ENCODE measurements at places on chromosomes 7 and 10.

GRCh38 chr10:104559935-104560334 is 81.2 kb upstream of the SORCS3 start:
- no peak for DNase-seq

DNA sequence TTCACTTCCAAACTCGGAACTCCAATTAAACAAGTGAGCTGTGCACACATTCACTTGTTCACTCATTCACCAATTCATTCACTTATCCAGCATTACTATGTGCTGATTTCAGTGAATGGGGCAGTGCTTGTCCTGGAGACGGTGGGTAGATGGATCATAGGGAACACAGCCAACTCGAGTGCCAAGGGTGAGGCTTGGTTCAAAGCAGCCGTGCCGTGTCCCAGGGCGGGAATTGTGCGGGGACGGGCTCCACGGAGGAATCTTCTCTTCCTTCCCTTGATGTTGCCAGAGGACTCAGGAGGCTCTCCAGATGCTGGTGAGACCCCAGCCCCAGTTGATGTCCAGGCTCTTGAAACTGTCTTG is 2.9 kb downstream of the SH2D4B start:
- DNase-seq: no peak

GRCh38 chr7:105216786-105217185 is 171.9 kb downstream of the SRPK2 start:
- DNase-seq: no peak

GRCh38 chr7:19139706-19140327 is 5.4 kb downstream of the FERD3L start:
- no peak for DNase-seq

DNA sequence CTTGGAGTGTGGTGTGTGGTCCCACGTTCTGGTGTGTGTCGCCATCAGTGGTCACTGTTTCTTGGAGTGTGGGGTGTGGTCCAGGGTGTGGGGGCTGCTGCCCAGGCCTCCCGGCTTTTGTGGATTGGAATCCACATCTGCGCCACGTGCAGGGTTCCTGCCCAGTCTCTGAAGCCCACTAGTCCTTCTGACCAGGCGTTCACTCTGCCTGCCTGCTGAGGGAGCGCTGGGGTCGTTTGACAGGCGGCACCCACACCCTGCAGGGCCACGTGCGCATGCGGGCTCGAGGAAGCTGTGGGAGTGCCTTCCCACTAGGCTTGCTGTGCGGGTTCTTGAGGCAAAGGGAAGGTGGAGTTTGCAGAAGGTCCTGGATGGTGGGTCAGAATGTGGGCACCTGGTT is 51.4 kb downstream of the INPP5A start:
- no peak for DNase-seq

DNA sequence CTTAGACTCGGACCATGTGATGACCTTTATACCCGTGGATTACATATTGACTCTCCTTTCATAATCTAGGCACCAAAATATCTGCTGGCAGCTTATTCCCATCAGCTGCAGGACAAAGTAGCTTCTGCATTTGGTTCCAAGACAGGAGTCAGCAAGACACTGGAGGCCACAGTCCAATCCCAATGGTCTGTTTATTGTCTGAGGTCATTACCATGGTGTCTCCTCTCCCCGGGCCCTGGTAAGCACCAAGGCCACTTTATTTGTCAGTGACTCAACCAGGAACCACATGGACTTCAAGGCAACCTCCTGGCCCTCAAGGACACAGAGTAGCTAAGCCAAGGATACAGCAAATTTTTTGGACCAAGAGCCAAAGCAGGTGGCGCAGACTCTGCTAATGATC is 36.1 kb downstream of the KCNMA1 start:
- DNase-seq: no peak

DNA sequence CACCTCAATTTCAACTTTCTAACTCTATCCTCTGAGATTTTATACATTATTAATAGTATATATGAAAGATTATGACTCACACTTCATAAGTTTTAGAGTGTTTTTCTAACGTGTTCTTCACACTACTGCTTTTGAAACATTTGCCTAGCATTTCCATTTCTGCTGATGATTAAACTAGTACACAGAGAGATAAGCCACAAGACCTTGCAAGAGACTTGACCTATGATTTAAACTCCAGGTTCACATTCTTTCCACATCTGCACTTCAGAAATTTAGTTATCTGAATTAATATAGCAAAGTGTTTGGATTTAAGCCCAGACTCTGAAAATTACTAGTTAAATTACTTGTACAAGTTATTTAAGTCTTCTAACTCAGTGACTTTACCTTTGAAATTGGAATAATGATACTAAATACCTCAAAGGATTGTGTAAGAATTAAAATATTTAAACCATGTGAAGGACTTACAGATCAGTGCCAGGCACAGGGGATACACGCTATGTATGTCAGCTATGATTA is 66.6 kb downstream of the PCLO start:
- no peak for DNase-seq

DNA sequence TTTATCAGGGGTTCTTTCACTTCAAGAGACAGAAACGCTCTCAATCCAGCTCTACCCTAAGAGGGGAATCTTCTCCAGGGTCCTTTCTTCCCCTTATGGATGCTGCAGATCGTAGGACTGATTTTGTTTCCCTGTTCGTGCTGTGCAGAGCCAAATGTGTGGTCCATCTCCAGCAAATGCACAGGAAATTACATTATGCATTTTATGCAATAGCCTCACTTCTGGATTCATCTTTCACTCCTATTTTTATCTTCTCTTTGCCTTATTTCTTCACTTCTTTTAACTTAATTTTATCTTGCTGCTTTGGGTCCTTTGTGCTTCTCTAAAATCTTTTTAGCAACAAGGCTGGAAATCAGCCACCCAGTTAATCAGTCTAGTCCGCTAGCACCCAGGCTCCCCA is 184.5 kb upstream of the INHBA start:
- no peak for DNase-seq

- no peak for DNase-seq
These were observed 3.9 kb downstream of the SGMS1 start for GRCh38 chr10:50619882-50620281.

- no peak for DNase-seq
These were observed 55.1 kb upstream of the TRIL start for GRCh38 chr7:29013082-29013695.

DNA sequence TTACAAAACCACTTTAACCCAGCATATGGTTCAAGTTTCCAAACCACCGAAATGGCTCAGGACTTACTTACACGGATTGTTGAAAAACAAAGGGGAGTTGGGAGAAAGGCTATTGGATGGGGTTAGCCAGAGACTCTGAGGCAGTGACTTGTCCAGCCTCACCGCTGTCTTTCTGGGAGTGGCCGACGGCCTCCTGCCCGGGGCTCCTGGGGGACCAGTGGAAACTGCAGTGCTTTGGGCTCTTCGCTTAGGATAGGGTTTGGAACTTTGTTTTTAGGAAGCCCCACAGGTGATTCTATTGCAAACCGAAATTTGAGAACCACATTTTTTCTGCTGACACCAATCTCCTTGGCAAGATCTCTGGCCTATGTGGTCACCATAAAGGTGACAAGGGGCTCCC is 38.1 kb upstream of the R3HCC1L start:
- DNase-seq: no peak

DNA sequence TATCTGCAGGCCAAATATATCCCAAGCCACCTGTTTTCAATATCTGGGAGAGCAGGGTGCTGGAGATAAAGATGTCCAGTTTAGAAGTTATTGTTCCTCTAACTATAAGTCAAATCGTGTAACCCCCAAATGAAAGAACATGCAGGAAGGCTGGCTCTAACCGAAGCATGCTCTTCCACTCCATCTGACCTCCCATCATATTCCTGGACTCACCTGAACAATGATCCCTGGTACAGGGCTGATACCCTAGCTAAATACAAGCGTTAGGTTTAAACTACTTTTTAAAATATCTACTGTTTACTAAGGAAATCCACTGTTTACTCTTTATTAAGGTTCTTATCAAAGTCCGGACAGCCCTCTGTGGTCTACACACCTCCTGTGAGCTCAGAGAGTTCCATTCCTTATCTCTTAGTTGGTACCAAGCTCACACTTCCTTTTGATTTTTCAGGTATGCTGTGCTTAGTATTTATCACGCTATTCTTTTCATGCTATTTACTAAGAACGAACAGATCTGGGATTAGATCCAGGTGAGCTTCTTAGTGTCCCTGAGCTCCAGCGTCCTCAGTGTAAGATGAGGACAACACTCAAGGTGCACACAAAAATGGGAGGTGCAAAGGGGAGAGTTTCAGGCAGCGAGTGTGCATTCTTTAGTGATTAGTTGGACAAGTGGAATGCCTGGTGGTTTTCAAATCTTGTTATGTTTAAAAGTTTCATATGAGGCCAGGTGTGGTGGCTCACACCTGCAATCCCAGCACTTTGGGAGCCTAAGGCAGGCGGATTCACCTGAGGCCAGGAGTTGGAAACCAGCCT is 23.6 kb upstream of the COBL start:
- DNase-seq: no peak

- DNase-seq: no peak
These were observed 141.7 kb downstream of the AUTS2 start for GRCh38 chr7:69739931-69740431.

GRCh38 chr7:117281562-117281961 is 41.3 kb downstream of the WNT2 start:
- DNase-seq: no peak

GRCh38 chr10:102134416-102134815 is 1.6 kb downstream of the PPRC1 start:
- DNase-seq: no peak
